ENCODE measurements at places on chromosomes 5 and 9.

DNA sequence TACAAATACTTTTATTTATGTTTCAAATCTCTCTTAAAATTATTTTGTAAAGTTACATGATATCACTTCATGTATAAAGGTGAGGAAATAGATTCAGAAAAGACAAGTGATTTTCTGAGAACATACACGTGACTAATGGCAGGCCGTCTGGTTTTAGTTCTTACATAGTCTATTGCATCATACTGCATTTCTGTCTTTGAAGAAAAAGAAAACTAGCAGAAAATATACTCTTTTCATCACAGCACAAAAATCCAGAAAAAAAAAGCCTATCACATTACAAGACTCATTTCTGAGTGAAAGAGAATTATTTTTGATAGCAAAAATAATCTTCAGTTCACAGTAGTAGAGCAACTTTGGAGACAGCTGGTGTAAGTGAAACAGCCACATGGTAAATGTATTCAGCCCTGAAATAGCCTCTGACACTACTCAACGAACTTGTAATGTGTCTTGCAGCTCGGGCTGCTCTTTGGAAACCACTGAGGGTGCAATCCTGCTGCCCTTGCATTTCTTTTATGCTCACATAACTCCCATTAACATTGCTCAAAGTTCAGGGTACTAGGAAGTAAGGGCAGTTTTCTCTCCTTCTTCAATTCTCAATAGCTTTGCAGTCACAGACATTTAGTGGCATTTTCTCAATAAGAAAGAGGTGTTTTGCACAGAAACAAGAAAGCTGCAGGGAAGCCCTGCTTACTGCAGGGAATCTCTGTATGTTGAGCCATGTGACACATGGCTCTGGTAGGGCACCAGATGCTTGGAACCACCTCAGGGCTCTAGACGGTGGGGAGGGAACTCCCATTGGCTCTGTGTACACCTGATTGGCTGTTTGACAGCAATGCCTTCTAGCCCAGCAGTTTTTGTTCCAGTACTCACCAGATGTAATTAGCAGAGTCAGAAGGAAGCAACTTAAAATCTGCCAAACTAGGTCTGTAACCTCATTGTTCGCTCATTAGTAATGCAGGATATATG lies 845.3 kb upstream of the PTPRD start:
- no peak for DNase-seq

DNA sequence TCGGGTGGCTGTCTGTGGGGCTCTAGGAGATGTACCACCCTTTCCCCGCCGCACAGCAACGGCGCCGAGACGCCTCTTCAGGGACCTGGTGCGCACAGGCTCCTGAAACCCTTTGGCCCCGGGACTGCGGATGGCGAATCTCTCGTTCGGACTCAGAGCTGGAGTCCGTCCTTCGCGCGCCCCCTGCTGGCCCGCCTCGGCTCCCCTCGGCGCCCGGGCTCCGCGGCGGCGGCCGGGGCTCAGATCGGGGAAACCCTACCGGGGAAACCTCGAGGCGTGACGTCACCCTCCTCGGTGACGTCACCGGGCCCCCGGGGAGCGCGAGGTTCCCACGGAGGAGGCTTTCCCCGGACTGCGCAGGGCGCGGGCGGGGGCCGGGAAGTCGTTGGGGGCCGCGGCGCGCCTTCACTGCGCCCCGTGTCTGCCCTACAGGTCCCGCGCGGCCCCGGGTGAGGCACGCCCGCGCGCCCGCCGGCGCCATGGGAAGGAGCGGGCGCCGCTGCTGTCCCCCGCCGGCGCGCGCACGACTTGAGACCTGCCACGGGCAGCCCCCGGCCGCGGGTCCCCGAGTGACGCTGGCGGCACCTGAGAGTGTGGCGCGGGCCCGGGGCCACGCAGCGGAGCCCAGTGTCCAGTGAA lies 7.9 kb downstream of the PRR7 start:
- DNase-seq: peak; percentile 88

DNA sequence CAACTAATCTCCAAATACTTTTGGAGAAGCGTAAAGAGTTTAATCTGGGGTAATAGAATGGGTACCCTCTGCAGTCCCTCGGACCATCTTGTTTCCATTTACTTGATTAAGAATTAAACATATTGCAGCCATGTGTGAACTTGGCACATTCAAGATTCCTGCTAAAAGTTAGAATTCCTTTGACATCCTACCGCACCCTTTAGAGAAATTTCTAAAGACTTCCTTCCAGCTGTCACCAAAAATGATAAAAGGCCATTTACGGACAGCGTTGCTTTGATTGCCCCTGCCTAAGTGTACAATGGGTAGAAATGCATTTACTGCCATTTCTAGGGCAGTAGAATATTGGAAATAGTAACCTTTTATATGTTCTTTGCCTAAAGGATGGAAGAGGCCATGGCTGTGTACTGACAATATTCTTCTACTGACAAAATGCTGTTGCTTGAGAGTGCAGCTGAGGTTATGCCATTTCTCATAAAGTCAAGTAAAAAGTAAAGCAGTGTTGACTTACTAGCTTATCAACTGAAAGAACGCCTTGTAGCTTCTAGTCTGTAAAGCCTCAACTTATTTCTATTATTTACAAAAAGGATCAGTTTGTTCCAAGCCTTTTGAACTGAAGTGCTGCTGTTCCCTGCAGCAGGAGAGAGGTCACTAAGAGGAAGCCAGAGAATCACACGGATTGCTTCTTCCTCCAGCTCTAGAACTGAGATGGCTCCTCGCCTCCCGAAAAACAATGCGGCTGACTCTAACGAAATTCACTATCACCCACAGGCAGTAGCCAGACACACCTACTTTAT lies 139.8 kb upstream of the BASP1 start:
- DNase-seq: no peak

DNA sequence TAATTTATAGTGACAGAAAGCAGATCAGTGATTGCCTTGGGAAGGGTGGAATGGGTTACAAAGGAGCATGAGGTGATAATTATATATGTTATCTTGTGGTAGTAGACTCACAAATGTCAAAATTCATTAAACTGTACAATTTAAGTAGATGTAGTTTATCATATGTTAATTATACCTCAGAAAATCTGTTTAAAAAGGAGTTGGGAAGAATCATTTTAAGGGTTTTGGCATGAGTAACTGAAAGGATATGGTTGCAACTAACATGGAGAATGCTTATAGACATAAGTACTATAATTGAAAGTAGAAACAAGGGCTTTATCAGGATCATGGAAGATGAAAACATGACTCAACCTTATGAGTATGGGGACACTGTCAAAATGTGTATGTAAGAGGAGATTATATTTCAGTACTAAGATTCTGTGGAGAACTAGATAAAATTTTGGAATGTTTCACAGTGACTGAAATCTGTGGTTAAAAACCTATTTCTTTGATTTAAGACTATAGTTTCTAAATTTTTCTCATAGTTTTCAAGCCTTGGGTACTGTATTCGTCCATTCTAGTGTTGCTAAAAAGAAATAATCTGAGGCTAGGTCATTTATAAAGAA lies 73.3 kb downstream of the FCHO2 start:
- no peak for DNase-seq

- no peak for DNase-seq
Observed at GRCh38 chr5:110590187-110590586, 136.3 kb downstream of the TMEM232 start.

DNA sequence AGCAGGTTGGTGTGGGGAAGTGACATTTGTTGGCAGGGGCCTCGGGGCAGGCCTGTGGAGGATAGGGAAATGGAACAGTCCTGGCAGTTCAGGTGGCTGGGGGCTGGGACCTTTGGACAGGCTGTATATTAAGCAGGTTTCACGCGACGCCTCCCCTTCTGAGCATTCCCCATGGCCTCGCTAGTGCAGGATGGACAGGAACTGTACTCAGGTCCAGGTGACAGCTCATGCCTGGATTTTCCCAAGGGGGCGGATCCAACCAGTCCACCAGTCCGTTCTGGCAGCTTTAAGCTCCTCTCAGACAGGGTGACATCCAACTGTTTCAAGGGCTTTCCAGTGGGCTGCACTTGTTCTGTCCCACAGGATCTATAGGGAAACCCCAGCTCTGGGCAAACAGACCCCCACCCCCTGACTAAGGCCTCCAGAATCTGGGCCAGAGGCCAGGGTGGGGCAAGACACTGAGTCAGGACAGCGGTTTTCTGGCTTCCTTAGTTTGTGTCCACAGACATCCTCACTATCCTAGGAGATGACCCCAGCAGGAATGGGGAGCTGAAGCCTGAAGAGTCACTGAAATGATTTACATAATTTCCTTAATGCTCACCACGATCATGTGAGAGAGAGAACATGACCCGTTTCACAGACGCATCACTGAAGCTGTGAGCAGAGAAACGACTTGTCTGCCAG lies 20.9 kb downstream of the CSF2 start:
- no peak for DNase-seq

GRCh38 chr5:109614981-109615380 lies 74.7 kb upstream of the MAN2A1 start:
- no peak for DNase-seq

GRCh38 chr9:117555964-117556629 lies 141.2 kb upstream of the ASTN2 start:
- DNase-seq: no peak

DNA sequence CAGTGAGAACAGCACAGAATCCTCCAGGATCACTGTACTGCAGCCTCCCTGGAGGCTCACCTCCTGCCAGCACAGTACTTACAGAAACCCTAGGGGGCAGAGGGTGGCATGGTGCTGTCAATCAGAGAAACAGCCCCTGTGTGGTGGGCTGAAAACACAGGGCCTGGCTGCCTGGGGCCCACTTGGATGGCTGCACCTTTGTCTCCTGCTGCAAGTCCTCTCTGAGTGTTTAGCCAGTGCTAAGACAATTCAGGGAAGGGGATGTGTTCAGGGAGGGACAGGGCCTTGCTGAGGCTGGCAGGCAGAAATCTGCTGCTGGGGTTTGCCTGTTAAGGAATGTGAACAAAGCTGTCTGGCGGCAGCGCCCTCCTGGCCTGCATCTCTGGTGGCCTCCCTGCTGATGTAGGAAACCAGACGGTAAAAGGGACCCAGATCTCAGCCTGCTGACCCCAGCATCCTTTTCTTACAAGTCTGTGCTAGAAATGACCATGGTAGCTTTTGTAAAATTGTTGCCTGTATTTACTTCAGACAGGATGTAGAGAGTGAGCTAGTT lies 39.5 kb downstream of the PRRC2B start:
- no peak for DNase-seq

DNA sequence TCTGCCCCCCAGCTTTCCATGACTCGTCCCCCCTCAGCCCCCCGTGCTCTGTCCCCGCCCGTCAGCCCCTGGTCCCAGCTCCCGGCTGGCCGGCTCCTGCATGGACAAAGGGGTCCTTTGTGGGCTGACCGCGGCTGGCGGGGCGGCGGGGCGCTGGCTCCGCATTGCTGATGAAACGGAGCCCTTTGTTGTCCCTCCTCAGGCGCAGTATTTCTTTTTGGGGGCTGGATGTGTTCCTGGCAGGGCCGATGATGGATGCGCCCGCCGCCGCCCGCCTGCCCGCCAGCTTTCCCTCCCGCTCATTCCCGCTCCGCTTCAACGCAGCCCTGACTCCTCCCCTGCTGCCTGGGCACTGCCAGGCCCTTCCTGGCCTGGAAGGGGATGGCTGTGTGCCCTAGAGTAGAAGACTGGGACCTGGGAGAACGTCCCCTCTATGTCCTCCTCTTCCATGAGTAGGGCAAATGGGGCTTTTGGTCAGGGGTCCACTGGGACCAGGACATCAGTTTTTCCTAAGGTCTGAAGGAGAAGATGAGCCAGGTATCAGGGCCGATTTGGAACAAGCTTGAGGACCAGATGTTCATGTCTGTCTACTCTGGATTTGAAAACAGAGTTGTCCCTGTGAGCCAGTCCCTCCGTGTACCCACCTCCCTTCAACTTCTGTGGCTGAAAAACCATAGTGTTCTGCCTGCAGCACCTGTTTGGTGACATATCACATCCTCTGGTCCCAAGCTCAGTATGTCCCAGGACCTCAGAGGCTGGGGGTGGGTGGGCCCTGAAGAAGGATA lies 29.0 kb downstream of the CXXC5 start:
- no peak for DNase-seq

DNA sequence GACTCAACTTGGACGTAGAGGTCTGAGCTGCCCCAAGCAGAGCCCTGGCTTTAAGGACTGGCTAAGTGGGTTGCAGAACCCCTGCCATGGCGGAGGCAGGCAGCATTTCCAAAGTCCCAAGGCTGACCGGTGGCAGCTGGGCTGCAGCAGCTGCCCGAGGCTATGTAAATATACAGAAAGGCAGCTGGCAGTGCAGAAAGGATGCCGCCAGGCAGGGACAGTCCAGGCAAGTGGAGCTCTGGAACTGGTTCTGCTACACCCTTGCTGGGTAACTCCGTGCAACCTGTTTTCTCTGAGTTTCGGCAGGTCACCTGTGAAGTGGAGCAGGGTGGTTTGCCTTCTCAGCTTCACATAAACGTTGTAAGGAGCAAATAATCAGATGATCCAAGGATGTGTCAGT lies 46.0 kb downstream of the SHB start:
- DNase-seq: peak; percentile 32

DNA sequence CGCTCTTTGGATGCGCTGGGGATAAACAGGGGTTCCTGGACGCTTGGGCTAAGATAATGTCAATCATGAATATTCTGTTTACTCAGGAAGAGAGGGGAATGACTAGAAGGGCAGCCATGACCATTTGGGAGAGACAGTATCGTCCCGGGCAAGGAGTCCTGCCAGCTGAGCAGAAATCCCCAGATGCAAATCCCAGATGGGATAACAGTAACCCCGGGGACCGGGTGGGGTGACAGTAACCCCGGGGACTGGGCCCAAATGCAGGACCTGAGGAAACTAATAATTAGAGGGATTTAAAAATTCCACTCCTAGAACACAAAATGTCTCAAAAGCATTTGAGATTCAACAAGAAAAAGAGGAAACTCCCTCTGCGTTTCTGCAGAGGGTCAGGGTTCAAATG lies 189.0 kb upstream of the PPP1R26 start:
- no peak for DNase-seq

- DNase-seq: no peak
Observed at GRCh38 chr5:96339862-96340261, 93.2 kb downstream of the PCSK1 start.

GRCh38 chr9:130128733-130129431 lies 43.3 kb upstream of the NCS1 start:
- no peak for DNase-seq

- no peak for DNase-seq
Observed at GRCh38 chr9:86500031-86500430, 145.8 kb upstream of the TUT7 start.

DNA sequence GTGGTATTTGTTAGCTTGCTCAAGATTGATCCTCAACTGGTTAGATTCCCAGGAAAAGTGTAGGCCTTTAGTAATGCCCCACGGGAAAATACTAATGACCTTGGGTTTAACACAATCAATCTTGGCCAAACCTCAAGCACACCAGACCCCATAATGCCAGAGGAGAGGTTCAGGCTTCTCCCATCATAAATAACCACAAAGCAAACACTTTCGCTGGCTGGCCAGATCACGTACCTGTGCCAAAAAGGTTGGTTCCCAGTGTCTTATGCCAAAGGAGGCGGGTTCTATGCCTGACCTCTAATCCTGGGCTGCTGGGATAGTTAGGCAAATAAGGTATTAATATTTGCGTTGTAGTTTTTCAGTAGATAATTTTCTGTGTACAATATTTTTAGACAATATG lies 379.2 kb upstream of the CDH18 start:
- DNase-seq: no peak

GRCh38 chr5:73151766-73152410 lies 21.1 kb upstream of the TMEM174 start:
- no peak for DNase-seq
